ENCODE measurements at places on chromosomes 6 and 20. TPM values are rescaled to one million over a fixed set of nuclear protein-coding genes. Genes with fewer than 3 reads are reported as not detected.

DNA sequence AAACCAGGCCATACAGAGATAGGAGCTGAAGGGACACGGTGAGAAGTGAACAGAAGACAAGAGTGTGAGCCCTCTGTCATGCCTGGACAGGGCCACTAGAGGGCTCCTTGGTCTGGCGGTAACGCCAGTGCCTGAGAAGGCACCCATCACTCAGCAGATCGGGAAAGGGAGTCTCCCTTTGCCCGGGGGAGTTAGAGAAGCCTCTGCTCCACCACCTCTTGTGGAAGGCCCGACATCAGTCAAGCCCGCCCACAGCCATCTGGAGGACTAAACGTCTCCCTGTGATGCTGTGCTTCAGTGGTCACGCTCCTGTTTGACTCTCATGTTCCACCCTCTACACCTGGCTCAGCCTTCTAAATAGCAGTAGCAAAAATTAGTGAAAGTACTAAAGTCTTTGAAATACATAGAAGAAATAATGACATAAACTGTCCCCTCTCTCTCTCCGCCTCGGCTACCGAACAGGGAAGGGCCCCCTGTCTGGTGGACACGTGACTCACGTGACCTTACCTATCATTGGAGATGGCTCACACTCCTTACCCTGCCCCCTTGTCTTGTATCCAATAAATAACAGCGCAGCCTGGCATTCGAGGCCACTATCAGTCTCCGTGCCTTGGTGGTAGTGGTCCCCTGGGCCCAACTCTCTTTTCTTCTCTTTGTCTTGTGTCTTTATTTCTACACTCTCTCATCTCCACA lies 66.7 kb downstream of the RPP21 start:
- no peaks in the 10 kb centered on the region for H3K4me1 ChIP-seq
- no peak for DNase-seq

GRCh38 chr20:55778796-55779195 lies 226.5 kb downstream of the CBLN4 start:
- DNase-seq = no peak
- no peaks in the 10 kb centered on the region for H3K27me3 ChIP-seq
- H3K4me3 ChIP-seq = no peak overlapping the region
- no peaks in the 10 kb centered on the region for H3K36me3 ChIP-seq

The GNRH2 gene
- 0.64 TPM for total RNA-seq

The CYP39A1 gene
- not detected for total RNA-seq
